ENCODE measurements at places on chromosomes 6 and 20.

GRCh38 chr20:7161690-7162089 lies 394.2 kb downstream of the BMP2 start:
- no peak for DNase-seq

DNA sequence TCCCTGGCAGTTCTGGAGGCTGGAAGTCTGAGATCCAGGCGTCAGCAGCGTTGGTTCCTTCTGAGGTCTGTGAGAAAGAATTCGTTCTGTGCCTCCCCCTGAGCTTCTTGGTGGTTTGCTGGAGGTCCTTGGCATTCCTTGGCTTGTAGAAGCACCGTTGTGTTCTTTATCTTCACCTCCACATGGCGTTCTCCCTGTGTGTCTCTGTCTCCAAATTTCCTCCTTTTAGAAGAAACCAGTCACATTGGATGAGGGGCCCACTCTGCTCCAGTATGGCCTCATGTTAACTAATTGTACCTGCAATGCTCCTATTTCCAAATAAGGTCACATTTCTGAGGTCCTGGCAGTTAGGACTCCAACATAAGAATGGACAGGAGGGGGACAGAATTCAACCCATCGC lies 73.0 kb upstream of the BACH2 start:
- DNase-seq, result no peak

DNA sequence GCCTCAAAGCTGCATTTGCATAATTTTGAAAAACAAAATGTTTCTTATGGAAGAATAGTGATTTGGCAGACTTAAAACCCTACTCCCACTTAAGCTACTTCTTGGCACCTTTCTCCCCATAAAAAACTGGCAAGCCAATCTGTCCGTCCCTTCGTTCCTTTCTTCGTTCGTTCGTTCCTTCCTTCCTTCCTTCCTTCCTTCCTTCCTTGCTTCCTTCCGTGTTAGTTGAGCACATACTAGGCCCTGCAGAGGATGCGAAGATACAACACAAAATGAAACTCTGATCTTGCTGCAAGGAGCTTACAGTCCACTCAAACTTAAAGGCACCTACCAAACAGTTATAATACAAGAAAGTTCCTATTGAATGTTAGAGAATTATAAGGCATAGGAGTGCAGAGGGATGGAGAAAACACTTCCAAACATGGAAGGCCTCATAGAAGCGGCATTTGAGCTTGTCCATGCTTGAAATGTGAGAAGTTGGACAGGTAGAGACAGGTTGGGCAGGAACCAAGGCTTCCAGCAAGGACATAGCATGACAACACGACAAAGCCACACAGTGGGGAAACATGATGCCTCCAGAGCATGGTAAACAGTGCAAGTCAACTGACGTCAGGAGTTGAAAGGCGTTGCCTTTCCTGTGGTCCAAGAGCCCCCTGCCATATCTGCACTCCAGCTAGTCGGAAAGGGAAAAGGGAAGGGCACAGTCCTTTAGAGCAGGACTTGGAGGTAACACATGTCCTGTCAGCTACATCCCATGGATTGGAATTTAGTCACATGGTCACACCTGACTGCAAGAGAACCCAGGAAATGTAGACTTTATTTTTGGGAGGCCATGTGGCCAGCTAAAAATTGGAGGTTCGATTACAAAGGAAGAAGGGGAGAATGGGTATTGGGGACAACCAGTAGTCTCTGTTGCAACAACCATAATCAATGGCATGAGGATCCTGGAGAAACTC lies 7.0 kb downstream of the PNPLA1 start:
- no peak for DNase-seq

DNA sequence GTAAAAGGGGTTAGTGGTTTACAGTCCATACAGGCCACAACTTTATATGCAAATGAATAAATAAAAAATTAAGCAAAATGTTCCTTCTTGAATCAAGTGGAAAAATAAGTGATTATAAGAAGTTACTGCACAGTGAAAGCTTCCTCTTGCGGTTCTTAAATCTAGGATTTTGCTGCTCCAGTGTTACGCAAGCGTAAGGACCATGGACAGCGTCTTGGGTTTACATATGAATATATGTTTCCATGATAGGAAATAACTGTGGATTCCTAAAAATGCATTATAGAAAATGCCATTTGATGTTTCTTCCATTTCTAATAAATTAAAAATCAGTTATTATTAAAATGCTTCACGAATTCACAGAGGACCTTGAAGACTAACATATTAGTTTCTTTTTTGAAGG lies 176.6 kb upstream of the POU3F2 start:
- DNase-seq, result no peak

- DNase-seq, result no peak
Measured at GRCh38 chr6:116397914-116398313, 27.2 kb downstream of the DSE start.
